Endothelial cell of umbilical vein (primary cell): ENCODE measurements at places on chromosomes 13 and 19. TPM values are rescaled to one million over a fixed set of nuclear protein-coding genes. Genes with fewer than 3 reads are reported as not detected.

DDX49 gene
- total RNA-seq, result 47.7 and 51.9 TPM in 2 replicates

POLR1G gene
- total RNA-seq, result 18.0 and 19.5 TPM in 2 replicates

ZNF560 gene
- total RNA-seq, result not detected in 2 replicates

GPC6 gene
- not detected in 2 replicates for total RNA-seq
